Stimulated activated CD4-positive, alpha-beta T cell treated with anti-CD3 and anti-CD28 coated beads, Interleukin-2, amount 100 ng/mL, for 48 hours (primary cell): ENCODE measurements at places on chromosomes 5 and 9.

DNA sequence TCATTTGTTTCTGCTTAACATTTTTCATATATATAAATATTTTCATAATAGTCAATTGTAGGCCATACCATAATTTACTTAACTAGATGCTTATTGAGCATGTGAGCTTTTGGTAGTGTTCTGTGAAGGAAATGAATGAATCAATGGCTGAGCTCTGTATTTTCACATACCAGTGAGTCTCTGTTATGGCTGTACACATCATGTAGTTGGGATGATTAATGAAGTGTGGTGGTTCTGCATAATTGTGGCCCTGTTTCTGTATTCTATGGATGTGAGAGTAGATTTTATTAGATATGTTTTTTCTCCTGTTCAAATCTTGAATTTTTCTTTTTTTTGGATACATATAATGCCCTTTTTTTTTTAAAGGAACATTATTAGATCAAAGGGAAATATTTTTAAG is 56.2 kb downstream of the CTNNA1 start:
- DNase-seq: no peak

DNA sequence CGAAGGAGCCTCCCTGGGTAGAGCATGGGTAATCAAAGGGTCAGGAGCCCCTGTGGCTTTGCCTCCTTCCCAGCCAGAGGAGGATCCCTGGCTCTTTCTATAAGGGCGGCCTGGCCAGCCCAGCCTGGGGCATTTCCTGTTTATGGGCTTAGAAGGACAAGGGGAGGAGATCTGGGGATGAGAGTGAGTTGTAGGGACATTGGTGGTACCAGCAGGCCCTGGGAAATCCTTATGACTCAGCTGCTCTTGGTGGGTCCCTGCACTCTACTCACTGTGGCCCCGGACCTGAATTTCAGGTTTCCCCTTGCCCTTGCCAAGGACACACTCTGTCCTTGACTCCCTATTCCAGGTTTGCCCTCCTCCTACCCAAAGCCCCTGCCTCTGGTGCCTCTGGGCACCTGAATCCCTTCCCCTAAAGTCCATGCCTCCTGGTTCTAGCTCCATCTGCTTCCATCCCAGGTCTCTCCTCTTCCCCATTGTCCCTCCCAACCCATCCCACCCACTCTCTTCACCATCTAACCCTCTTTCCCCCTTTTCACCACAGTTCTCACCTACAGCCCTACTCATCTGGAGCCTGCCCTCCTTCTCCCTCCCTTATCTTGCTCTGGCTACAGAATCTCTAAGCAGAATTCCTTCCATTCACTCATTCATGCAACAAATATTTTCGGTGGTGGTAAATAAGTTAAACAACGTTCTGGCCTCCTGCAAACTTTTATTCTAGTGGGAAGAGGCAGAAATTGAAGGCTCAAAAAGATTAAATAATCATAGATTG is 34.9 kb downstream of the PCDH1 start:
- no peak for DNase-seq

DNA sequence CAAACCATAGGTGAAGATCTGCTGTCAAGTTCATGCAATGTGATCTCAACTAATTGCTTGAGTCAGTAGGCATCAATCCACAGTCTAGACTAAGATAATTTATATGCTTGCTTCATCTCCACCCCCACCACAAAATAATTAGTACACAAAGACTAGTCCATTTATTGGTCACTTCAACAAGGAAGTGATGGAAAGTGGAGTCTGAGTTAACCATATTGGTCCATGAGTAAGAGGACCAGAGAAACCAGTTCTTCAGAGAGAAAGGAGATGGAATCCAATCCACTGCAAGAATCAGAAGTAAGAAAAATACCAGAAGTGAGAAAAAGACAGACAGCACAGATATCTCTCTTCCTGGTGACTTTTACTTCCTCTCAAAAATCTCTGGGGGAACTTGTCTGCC is 366.5 kb downstream of the CHSY3 start:
- no peak for DNase-seq

GRCh38 chr9:136411378-136411777 is 920 bp downstream of the PMPCA start:
- no peak for DNase-seq

DNA sequence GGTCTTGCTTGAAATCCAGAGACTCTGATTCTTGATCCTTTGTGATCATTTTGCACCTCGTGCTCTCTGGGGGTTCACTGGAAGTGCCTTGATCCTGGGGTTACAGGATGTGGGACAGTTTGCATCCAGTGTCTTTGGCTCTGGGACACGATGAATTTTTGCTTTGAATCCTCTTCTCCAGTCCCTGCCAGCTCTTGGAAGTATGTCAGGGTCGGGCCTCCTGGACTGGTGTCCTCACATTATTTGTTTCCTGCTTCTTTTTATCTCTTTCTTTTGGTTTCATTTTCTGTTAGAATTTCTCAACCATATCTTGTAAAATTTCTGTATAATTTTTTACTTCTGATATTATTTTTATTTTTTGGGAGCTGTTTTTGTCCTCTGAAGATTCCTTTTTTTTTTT is 34.2 kb downstream of the SECISBP2 start:
- DNase-seq: no peak

- DNase-seq: no peak
Observed at GRCh38 chr5:92864591-92864990, 716.4 kb downstream of the NR2F1-AS1 start.

- DNase-seq: no peak
Observed at GRCh38 chr9:129934780-129935179, 99.5 kb downstream of the USP20 start.

- DNase-seq: no peak
Observed at GRCh38 chr5:2896371-2897275, 145.1 kb upstream of the IRX2 start.

- DNase-seq: no peak
Observed at GRCh38 chr5:142300677-142301076, 24.1 kb downstream of the SPRY4 start.

DNA sequence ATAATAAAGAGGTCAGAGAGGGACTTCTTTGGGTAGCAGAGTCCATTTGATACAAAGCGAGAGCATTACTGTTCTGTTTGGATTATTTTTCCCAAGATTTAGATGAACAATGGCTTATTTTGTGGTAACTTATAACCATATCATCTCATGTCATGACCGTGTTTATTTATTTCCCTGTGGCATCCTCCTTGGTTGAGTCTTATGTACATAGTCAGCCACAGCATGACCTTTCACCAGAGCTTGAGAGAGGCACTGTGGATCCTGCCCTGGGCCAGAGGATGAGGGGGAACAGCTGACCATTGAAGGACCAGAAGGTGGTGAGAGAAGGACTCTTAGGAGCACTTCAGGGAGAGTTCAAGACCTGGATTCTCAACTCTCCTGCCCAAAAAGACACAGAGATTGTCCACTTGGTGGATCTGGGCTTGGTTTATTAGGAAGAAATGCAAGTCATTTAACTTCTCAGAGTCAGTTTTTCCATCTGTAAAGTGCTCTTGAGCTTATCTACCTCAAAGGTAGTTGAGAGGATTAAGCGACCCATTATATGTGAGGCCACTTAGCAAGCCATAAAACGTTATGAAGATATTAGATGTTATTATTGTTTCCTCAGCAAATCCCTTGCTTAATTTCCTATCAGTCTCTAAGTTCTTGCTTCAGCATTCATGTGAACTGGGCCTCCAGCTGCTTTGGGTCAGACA is 51.4 kb downstream of the PPIC start:
- no peak for DNase-seq

- no peak for DNase-seq
Observed at GRCh38 chr5:132688536-132689339, 14.9 kb downstream of the IL4 start.

DNA sequence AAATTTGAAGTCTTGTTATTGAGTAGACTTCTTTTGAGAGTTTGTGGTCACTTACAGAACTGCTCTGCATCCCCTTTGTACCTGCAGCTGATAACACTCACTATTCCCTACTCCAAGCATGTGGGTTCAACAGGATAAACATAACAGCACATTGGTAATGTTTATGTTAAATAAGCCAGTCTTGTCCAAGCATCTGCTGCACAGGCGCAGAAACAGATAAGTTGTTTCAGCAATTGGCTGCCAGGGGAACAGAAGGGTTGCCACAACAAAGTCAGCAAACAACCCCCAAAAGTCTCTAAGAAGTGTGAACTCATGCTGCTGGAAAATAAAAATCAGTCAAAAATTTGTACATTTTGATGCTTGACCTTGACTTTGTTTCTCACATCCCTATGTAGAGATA is 174.6 kb downstream of the GDNF start:
- DNase-seq: no peak

DNA sequence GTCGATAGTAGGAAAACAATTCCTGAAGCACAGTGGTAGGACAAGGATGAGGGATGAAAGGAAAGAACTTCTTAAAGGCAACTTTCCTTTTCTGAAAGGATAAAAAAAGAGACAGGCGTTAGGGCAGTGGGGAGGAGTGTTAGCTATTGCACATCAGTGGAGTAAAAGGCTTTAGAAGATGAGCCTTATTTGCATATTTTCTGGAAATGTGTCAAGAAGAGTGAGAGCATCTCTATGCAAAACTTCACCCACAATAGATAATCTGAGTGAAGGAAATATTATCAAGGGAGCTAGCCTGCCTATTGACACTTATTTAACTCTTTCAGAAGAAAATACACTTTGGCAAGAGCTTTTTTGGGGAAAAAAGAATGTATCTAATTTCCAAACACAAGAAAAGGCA is 151.6 kb downstream of the MACIR start:
- DNase-seq: no peak

GRCh38 chr5:143126174-143127019 is 277.1 kb downstream of the NR3C1 start:
- DNase-seq: no peak

- no peak for DNase-seq
Observed at GRCh38 chr5:172530406-172530805, 76.1 kb upstream of the SH3PXD2B start.

DNA sequence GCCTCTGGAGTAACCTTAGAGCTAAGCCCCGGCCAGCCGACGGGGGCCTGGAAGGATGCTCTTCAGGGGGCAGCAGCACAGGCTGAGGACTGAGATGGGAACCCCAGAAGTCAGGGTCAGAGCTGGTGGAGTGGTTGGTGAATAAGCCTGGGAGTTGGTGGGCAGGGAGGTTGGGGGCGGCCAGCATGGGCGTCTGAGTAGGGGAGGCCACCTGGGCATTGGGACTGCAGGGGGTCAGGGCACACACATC is 14.4 kb downstream of the NINJ1 start:
- DNase-seq: no peak

GRCh38 chr9:75974016-75974766 is 83.7 kb downstream of the PCSK5 start:
- DNase-seq: no peak
